Stimulated activated CD4-positive, alpha-beta T cell treated with anti-CD3 and anti-CD28 coated beads, Interleukin-12 subunit alpha, Interleukin-12 subunit beta, amount 100 ng/mL, for 4 hours (primary cell): ENCODE measurements at places on chromosomes 7 and 10.

GRCh38 chr10:83218205-83218604 lies 921.1 kb upstream of the GHITM start:
- DNase-seq: no peak

- DNase-seq: no peak
Measured at GRCh38 chr10:103658049-103658577, 164.6 kb downstream of the NEURL1 start.

- DNase-seq: no peak
Measured at GRCh38 chr10:2476218-2476811, 591.0 kb upstream of the PFKP start.

DNA sequence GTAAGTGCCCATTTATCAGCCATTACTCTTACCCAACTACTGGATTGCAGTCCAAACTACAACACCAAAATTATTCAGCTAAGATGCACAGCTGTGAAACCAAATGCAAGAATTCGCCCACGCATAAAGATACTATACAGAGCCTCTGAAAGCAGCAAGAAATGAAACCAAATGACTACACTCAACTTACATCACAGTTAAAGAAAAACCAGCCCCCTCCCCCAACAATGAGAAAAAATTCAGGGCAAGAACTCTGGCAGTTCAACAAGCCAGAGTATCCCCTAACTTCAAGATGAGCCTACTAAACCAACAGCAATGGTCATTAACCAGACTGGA lies 209.1 kb upstream of the VWC2 start:
- DNase-seq: no peak

- no peak for DNase-seq
Measured at GRCh38 chr10:89580243-89580642, 44.8 kb upstream of the SLC16A12 start.

DNA sequence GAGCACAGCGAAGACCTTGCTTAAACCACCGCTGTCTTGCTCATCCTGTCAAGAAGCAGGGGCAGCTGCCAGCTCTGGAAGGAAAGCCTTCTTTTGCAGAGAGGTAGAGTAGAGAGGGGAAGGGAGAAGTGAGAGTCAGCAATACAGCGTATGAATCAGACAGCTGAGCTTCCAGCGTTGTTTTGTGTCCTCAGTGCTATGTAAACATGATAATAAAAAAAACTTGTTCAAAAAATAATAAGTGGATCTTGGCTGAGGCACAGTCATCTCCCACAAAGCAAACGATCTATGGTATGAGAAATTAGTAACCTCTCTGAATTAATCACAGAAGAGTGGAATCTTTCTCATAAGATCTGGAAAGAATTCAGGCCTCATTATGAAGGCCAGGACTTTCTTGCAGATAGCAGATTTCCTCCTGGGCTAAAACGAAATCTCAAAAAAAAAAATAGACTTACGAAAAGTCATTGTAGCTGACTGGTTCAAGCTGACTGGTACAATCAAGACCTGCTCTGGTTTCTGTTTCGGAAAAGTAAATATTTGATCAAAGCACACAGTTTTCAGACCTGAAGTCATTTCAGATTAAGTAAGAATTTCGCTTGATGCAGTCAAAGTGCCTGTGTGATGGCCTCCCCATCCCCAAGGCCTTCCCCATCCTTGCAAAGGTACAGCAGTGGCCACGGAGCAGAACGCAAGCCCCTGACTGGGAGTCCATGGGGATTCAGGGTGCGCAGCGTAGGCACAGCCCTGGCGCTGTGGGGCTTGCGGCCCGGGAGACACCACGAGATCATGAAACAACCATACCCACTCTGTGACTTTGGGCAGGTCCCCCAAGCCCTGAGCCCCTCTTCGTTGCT lies 29.4 kb downstream of the CHST15 start:
- DNase-seq: no peak

- no peak for DNase-seq
Measured at GRCh38 chr10:44990302-44990655, 10.4 kb upstream of the ZNF22 start.

DNA sequence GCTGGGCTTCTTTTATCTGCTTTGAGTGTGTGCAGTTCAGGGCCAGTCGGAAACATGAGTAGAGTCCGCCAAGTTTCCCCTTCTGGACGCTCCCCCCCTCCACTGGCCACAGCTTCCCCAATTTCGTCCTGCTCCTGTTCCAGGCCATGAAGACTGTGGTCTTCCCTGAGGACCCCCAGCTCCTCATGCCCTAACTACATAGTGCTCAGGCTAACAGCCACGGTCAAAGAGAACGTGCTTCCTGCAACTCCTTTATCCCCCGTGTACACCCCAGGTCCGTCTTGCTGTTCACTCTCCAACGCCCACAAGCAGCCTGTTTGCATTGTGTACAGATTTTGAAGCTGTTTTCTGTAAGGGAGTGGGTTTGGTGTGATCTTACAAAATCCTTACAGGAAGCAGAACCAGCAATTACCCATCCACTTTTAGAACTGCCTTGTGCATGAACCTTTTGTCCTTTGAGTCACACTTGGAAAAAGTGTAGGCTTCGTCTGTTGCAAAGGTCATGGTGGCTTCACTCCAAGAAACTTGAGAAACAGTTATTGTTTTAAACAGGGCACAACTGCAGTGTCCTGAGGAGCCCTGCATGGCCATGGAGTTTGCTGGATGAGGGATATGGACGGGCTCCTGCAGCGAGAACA lies 77.0 kb upstream of the FAM20C start:
- no peak for DNase-seq

DNA sequence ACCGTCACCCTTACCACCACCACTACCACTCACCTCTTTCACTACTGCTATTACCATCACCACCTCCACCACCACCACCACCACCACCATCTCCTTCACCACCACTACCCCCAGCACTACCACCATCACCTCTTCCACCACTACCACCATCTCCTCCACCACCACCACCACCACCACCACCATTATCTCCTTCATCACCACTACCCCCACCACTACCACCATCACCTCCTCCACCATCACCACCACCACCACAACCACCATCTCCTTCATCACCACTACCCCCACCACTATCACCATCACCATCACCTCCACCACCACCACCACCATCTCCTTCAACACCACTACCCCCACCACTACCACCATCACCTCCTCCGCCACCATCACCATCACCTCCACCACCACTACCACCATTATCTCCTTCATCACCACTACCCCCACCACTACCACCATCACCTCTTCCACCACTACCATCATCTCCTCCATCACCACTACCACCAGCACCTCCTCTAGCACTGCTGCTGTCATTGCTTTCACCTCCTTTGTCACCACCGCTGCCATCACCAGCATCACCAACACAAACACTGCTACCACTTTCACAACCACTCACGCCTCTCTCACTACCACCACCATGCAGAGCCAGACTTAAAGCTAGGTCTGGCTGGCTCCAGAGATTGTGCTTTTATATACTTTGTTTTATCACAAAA lies 109.3 kb downstream of the ICA1 start:
- no peak for DNase-seq
